Effector CD4-positive, alpha-beta T cell (primary cell): ENCODE measurements at places on chromosomes 11 and 22.
A peak's percentile ranks its signal among the peaks of the same experiment; 100 is the strongest.

DNA sequence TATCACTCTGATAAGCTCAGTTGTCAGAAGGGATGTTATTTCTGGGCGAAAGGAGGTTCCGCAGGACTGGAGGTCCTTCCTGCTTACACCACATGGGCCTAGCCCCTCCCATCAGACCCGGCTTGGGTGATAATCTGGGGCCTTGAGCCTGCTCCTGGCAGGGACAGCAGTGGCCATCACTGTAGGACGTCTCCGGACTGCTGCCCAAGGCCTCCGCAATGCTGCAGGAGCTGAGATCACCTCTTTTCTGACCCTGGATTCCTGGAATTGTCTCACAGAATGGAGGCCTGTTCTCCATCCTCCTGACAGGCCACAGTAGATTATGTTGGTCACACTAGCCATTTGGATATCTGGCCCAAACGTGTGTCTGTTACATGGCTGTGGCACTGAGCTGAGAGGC, 9.2 kb upstream of the BIK start:
- no peak for DNase-seq

- no peak for DNase-seq
Measured at GRCh38 chr11:101872171-101872882, 42.5 kb upstream of the CEP126 start.

- no peak for DNase-seq
Measured at GRCh38 chr11:131867457-131868257, 497.2 kb downstream of the NTM start.

DNA sequence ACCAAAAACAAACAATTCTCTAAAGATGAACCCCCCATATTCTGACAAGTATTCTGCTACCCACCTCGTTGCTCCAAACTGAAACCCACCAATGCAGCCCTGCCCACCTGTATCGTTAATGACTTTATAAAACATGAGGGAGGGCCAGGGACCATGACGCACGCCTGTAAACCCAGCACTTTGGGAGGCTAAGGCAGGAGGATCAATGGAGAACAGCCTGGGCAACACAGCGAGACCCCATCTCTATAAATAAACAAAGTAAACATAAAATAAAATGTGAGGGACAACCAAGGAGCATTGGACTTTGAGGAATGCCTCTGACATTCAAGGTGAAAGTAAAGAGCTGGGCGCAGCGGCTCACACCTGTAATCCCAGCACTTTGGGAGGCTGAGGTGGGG, 39.8 kb upstream of the ATXN10 start:
- DNase-seq = no peak

DNA sequence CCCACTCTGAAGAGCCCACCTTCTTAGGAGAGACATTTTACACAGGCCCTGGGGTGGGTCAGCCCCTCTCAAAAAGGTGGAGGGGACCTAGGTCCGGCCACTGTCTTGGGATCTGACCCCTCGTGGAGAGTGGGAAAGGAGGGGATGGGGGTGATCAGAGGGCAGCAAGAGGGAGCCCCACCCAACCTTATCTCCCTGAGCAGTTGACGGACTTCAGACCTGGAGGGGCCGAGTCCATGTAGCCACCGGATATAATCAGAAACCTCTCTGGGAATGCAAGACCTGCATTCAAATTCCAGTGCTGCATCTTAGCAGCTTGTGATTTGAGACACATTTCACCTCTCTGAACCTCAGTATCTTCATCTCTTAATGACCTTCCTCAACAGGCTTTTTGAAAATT, 44.0 kb downstream of the TP53I11 start:
- DNase-seq = no peak

GRCh38 chr22:47600791-47601625, 838.6 kb downstream of the TBC1D22A start:
- no peak for DNase-seq

DNA sequence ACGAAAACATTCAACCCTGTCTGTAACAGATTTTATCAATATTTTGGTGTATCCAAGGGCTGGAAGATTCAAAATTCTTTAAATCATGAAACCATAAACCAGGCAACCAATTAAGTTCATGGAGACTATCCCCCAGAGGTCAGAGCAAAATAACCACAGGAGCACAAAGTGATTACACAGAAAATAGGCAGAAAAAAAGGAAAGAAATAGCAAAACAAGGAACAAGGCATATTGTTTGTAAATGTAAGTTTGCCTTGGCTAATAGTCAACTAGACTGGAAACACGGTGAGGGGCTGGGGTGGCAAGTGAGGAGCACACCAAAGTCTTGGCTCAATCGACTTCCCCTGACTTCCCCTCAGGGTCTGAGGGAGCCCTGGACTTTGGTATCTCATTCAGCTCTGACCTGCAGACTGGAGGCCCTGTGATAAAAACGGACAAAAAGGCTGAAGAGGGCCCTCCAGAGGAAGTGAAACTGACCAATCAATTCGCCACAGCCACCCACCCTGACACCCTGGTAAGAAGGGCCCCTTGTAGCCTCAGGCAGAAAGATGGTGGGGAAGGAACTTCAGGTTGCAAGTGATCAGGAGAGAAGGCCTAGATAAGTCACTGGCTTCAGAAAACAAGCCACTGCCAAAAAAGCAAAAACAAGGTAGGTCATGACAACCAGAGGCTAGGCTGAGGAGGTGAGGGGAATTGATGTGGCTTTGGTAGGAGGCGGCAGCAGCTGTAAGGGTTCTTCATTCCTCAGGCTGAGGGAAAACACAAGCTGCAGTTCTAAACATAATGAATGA, 1.8 kb downstream of the SIK3 start:
- peak; percentile 43 for DNase-seq

- DNase-seq = no peak
Measured at GRCh38 chr11:84212468-84213390, 926.6 kb upstream of the CCDC90B start.

DNA sequence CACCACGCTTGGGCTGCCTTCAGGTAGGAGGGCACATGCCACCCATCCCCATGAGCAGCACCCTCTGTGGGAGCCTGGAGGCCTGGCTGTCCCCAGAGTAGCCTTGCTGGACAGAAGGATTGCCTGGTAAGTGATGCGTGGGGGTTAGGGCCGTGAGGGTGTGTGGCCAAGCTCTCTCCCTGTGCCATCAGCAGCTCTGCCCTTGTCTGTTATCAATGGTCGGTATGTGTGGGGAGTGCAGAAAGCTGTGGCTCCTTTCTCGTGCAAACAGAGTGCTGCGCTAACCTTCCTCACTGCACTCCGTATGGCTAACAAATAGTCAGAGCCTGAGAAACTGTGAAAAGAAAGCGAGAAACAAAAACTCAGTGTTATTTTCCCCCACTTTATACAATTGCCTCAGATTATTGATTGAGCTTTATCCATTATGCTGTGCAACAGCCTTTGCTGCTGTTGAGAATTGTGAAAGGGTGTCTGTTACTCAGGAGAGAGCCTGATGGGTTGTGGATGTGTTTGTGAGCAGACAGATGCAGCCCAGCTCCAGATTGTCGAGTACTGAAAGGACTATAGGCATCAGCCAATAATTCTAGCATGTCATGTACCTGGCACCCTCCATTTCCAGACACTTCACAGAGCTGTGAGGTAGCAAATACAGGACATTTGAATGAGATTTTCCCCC, 432.2 kb downstream of the NTM start:
- no peak for DNase-seq
